ENCODE measurements at places on chromosomes 1 and 21. TPM values are rescaled to one million over a fixed set of nuclear protein-coding genes. Genes with fewer than 3 reads are reported as not detected.

Gene ATF3
- 17.2 TPM for total RNA-seq

Gene RIMKLA
- 5.5 TPM for total RNA-seq

Gene RASSF5
- total RNA-seq, result 3.1 TPM

Gene MIXL1
- total RNA-seq, result 2.6 TPM

Measured in GM23338 (cell line).